Effector memory CD8-positive, alpha-beta T cell (primary cell): ENCODE measurements at places on chromosomes 2 and 18.

- DNase-seq: no peak
These were observed 6.8 kb upstream of the SNED1 start for GRCh38 chr2:240991378-240992263.

DNA sequence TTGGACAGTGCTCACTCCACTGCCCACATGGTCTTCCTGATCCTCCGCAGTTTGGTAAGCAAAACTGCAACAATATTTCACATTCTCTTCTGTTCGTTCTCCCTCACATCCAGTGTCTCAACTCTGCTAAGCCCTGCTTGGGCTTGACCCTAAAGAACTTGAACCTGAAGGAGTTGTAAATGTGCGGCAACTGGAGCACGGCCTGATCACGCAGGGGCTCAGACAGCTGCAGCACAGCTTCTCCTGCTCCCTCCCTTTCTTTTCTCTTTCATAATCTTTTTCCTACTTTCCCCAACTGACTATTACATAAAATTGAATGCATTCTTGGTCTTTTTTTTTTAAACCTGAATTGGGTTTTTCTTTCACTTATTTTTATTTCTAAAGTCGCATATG lies 10.2 kb downstream of the CYRIA start:
- DNase-seq: no peak

DNA sequence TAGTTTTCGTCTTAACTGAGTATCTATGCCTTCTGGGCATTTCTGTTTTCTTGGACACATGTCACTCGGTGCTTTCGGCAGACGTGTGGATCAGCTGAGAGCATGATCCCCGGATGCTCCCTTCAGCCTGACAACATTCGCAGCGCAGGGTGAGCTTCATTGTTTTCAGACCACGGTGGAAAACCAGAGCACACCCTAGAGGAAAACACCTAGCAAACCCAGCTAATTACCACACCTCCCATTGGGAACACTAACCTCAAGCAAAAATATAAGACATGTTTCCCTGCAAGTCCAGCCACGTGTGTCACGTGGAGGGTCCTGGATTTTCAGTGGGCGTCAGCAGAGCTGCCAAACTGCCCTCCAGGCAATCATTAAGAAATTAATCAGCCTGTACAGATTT lies 31.0 kb downstream of the ANKRD29 start:
- DNase-seq: no peak

DNA sequence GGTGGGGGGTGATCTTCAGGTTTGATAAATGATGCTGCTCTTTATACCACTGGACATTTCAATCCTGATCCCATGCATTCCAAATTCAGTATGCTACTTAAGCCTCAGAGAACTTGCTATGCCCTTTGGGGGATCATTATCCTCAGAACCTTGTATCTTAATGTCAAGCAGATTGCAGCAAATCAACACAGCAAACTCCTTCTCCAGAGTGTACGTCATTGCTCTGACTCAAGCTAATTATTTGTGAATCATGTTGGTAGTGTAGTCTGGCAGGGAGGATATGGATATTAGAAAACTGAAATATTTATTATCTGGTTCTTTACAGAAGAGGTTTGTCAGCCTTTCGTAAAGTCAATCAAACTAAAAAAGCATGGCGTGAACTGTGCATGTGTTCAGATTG lies 562.5 kb upstream of the FAM98A start:
- no peak for DNase-seq
